Urinary bladder (tissue), 4 donors: ENCODE measurements at places on chromosomes 6 and 20. TPM values are rescaled to one million over a fixed set of nuclear protein-coding genes. Genes with fewer than 3 reads are reported as not detected.

The TAAR6 gene
- total RNA-seq: not detected

The SLC32A1 gene
- total RNA-seq: not detected

The PLA2G7 gene
- 2.7 TPM for total RNA-seq

The LRRC73 gene
- not detected for total RNA-seq

The HECA gene
- total RNA-seq: 35.2 TPM

The TCEA2 gene
- 18.2 TPM for total RNA-seq

The PHIP gene
- 89.9 TPM for total RNA-seq

The MOG gene
- total RNA-seq: not detected

The TCF21 gene
- 25.3 TPM for total RNA-seq

The HUS1B gene
- total RNA-seq: 2.2 TPM

The FERMT1 gene
- 11.1 TPM for total RNA-seq

The ZSCAN9 gene
- 19.2 TPM for total RNA-seq

The B3GAT2 gene
- 1.5 TPM for total RNA-seq

The ENTPD6 gene
- 19.2 TPM for total RNA-seq
